Right renal pelvis (tissue), 4 donors: ENCODE measurements at places on chromosomes 7 and 10. TPM values are rescaled to one million over a fixed set of nuclear protein-coding genes. Genes with fewer than 3 reads are reported as not detected.
A peak's percentile ranks its signal among the peaks of the same experiment; 100 is the strongest.

Gene GPRIN2
- polyA plus RNA-seq: 3.2 TPM

Gene MRPL32
- polyA plus RNA-seq: 118 TPM

Gene TDRD1
- polyA plus RNA-seq: not detected

Gene KLLN
- polyA plus RNA-seq: 1.6 TPM

Gene NKX1-2
- polyA plus RNA-seq: not detected

Gene CALY
- polyA plus RNA-seq: 0.21 TPM

Gene LRRC72
- not detected for polyA plus RNA-seq

Gene UNC5B
- 53.7 TPM for polyA plus RNA-seq

Gene HECW1
- polyA plus RNA-seq: 7.1 TPM

Gene KIF20B
- polyA plus RNA-seq: 18.1 TPM

Gene PRSS37
- polyA plus RNA-seq: 0.30 TPM

DNA sequence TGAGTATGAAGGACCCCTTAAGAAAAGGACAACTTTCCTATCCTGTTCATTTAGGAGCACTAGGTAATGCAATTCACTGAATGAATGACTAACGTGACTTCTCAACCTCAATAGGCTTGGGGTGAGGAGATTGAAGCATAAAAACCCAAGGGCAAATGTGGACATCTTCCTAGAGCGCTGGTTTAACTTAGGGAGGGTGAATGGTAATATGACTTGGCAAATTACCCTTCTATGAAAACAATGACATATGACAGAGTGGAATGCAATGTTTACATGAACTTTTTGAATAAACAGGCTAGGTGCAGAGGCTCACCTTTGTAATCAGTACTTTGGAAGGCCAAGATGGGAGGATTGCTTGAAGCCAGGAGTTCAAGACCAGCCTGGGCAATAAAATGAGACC, 83.9 kb upstream of the ANK3 start:
- DNase-seq: no peak

DNA sequence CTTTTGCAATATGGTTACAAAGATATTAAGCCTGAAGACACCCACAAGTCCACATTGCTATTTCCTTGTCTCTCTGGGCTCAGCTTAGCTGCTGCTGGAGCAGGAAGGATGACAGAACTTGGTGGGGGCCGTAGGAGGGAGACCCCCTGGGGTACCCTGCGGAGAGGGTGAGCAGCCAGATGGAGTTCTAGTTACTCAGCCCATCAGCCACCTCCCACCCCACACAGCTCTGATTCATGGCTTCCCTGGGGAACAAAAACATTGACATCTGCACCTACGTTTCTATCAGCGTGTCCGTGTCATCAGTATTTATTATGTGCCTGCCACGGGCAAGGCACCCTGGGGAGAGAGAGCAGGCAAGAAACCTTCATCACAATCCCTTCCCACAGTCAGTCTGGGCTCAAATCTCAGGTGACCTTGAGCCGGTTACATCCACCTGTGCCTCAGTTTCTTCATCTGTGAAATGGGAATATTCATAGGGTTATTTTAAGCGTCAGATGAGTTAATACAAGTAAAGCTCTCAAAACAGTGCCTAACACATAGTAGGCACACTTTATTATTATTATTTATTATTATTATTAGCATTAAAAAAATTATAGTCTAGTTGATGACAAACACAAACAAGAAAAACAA, 131.5 kb downstream of the C10orf105 start:
- no peak for DNase-seq

DNA sequence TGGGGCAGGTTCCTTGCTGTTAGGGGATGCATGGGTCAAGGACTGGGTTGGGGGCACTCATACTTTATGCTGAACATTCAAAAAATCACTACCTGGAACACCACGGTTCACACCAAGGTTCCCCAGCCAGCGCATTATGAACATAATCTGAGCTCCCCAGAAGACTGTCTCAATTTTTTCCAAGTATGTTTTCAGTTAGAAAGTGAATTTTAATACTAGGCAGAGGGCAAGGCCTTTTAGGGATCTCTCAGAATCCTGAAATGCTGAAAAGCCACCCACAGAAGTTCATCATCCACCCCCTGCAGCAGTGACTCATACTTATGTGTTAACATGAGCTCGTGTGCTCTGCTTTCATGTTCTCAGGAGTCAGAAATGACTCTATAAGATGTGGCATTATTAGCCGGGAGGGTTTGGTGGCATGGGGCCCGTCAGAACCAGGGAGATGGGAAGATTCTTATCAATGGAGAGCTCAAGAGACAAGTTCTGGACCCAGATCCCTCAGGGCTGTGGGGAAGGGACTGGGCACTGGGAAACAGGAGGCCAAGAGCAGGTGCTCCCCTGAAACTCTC, 185.2 kb upstream of the ITGB1 start:
- DNase-seq: no peak

DNA sequence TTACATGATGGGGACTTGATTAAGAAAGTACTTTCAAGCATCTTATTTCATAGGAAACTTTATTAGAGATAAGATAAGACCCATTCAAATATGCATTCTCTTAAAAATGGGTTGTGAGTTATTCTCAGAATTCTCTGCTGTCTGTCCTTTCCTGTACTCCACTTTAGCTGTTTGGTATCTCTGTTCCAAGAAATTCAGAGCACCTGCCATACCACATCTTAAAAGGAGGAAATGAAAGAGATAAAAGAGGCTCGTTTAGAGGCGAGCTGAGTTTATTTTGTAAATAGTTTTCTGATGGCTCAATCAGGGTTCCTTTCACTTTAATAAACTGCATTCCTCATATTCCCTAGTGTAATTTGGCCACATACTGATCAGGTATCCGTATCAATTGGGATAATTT, 87.2 kb downstream of the MDFIC start:
- DNase-seq: no peak

GRCh38 chr7:115478426-115478825, 552.1 kb downstream of the TFEC start:
- DNase-seq: no peak

DNA sequence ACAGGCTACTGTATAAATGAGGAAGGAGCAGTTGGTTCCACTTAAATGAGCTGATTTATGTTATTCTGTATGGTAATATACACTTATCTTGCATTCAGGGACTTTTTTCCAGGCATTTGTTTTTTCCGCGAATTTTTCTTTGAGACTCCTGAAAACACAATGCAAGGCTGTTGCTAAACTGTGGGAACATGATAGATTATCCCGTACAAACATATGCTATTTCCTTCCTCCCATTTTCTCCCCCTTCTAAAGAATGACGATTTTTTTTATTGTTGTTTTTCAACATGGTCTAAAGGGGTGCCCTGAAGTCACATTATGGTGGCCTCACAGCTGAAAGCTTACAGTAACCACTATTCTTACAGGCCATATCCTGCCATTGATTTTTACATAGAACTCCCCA, 523.9 kb upstream of the NRP1 start:
- no peak for DNase-seq

GRCh38 chr10:48494073-48494472, 110.8 kb downstream of the ARHGAP22 start:
- no peak for DNase-seq

DNA sequence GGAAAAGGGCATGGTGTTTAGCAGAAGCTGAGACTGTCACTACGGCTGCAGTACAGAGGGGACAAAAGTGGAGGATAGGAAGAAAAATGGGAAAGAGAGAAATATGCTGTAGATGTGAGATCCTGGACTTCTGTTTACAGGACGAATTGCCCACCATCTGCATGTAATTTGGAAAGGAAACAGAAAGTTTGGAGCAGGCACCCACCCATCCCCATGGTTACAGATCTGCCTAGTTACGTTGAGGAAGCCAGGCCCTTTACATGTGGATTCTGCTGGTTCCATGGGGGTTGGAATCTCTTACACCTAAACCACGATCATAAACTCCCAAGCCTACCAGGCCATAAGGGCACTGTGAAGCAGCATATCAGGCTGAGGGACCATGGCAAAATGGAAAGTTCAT, 84.3 kb downstream of the WDFY4 start:
- no peak for DNase-seq

- peak; percentile 51 for DNase-seq
Measured at GRCh38 chr10:14093730-14094484, 236.8 kb downstream of the FRMD4A start.

- no peak for DNase-seq
Measured at GRCh38 chr7:16710651-16711050, 42.9 kb upstream of the TSPAN13 start.

DNA sequence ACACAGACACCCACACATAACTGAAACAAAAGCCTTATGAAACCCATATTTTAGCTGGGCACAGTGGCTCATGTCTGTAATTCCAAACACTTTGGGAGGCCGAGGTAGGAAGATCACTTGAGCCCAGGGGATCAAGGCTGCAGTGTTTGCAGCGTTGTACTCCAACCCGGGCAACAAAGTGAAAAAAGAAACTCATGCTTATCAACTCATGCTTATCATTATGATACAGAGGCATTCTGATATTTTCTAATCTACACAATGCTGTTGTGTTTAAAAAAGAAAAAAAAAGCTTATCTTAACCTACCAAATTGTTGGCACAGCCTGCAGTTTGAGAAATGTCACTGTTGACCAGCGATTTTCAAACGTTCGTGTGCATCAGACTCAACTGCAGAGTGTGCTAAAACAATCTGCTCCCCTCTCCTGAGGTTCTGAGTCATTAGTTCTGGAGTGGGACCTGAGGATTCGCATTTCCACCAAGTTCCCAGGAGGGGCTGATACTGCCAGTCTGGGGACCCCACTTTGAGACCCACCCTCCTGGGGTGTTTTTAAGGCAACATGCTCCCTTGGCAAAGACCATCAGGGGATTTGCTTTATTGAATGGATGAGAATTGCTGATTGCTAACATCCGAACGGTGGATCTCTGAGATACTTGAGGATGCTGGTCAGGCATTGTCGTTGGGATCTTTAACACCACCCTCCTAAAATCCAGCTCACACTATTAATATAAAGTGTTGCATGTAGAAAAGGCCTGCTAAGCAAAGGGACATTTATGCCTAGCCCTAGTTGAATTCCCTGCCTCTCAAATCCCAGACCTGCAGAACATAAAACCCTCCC, 16.2 kb downstream of the CHST3 start:
- DNase-seq: no peak

GRCh38 chr10:31644931-31645633, 283.5 kb downstream of the ARHGAP12 start:
- no peak for DNase-seq

DNA sequence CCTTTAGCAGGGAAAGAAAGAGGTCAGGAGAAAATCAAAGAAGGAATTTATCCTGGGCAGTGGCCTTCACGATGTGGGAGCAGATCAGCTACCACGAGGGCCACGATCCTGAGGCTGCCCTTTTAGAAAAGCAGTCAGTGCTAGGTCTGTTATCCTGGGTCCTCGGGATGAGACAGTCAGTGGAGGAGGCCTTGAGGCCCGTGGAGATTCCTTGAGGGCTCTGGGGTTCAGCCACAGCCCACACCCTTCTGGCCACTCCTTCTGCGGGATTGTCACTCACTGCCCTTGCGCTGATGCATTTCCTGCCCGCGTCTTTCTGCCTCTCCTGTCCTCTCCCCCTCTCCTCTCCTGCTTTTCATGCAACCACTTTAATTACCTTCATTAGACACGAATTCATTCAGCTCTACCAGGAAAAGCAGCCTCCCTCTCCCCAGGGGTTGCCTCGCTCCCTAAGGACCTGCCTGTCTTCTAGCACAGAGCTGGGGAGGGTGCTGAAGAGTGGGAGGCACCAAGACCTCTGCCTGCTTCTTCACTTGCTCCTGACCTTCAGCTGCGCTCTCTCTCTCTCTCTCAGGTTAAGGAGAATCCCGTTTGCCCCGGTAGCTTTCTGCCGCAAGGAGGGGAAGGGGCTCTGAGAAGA, 42.6 kb upstream of the LRRC4 start:
- DNase-seq: no peak

DNA sequence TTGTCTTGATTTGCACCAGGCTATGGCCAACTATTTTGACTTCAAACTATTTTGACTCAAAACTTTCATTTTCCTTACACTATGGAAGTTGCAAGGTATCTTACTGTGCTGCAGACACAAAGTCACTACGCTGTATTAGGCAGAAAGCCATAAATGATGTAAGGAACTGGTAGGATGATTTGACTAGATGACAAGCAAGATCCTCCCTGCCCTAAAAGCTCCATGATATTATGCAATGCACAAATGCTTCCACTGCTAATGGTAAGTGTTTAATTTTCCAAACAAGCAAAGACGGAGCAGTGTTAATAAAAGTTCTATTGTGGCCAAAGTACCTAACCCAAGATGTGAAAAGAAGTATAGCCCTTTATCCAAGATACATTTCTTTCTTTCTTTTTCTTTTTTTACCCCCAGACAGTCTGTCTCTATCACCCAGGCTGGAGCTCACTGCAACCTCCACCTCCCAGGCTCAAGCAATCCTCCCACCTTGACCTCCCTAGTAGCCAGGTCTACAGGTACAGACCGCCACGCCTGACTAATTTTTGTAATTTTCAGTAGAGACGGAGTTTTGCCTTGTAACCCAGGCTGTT, 98.2 kb downstream of the ANK3 start:
- no peak for DNase-seq

DNA sequence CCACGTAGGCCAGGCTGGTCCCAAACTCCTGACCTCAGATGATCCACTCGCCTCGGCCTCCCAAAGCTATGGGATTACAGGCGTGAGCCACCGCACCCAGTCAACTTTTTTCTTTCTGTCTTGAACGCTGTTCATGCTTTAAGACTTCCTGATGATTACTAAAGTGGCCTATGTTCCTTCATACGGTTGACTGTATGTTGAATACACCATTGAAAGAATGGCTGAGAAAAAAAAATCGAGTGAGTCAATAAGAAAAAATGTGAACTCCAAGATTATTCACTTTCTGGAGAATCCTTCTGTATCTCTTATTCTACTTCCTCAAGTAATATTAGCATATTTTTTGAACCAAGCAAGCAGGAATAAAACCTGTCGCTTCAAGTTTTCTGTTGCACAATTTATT, 955.0 kb downstream of the GATA3 start:
- no peak for DNase-seq

GRCh38 chr10:72248468-72249151, 25.1 kb upstream of the DDIT4 start:
- DNase-seq: no peak

- peak; percentile 42 for DNase-seq
Measured at GRCh38 chr10:59362144-59362958, at the start of gene FAM13C. Gene FAM13C, minus strand, starts transcription at chr10:59362549. Its CDS starts 89 bp downstream, at chr10:59362460.

GRCh38 chr10:113960617-113961181, 83.0 kb upstream of the ADRB1 start:
- no peak for DNase-seq

GRCh38 chr7:136947347-136947746, 78.9 kb downstream of the CHRM2 start:
- DNase-seq: no peak

- no peak for DNase-seq
Measured at GRCh38 chr10:100739517-100740368, 5.6 kb upstream of the PAX2 start.

DNA sequence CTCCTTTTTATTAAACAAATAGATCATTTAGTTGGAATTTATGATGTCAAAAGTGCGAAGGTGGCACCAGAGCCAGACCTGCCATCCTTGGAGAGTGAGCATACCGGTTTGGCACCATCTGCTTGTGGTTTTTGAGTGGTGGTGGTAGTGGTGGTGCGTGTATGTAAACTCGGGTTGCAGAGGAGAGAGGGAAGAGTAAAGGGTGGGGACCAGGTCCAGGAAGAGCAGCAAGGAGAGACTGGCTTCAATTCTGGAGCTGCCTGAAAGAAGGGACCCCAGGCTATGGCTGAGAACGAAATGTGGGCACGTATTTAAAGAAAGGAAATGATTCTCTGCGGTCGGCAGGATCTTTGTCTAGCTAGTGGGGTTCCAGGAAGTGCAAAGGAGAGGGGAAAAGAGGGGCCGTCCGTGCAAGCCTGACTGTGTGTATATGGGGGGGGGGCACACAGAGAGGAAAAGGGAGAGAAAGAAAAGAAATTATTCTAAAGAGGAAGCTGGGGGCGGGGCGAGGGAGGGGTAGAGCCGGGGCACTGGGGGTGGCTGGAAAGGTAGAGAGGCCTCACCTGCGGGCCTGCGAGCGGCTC, 448 bp upstream of the GOLGA7B start:
- no peak for DNase-seq

- DNase-seq: peak; percentile 41
Measured at GRCh38 chr10:22253580-22253882, 35.7 kb upstream of the EBLN1 start.
